T-cell (primary cell): ENCODE measurements at places on chromosomes 7 and 10.

DNA sequence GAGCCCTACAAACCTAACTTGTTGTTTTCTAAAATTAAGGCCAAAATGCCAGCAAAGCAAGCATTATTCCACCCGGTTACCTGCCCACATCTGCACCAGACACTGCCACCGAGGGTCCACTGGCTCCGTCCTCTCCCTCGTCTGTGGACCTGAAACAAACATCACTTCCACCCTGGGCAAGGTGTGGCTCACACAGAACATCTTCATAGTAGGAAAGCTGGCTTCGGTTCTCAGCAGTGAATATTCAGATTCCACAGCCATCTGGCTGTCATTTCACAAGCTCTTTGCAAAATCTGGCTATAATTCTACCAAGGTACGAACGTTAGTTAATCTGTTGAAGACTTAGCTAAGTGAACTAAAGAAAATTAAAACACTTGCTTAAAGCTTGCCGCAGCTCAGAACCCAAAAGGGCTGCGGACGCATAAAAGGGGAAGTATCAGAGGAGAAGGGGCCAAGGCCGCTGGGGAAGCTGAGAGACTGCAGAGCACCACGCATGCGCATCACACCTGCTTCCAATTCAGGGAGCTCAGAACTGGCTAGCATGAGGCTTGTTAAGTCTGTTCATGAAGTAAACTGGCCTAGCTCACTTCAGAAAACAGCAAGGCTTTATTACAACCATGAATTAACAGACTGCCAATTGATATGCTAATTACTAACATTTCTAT lies 46.1 kb downstream of the PTPRN2 start:
- no peak for DNase-seq

- no peak for DNase-seq
Observed at GRCh38 chr10:113689057-113689456, 9.3 kb downstream of the CASP7 start.

GRCh38 chr10:88886557-88886956 lies 6.5 kb downstream of the STAMBPL1 start:
- no peak for DNase-seq

GRCh38 chr10:26468700-26469099 lies 30.6 kb downstream of the APBB1IP start:
- peak; percentile 47 for DNase-seq

DNA sequence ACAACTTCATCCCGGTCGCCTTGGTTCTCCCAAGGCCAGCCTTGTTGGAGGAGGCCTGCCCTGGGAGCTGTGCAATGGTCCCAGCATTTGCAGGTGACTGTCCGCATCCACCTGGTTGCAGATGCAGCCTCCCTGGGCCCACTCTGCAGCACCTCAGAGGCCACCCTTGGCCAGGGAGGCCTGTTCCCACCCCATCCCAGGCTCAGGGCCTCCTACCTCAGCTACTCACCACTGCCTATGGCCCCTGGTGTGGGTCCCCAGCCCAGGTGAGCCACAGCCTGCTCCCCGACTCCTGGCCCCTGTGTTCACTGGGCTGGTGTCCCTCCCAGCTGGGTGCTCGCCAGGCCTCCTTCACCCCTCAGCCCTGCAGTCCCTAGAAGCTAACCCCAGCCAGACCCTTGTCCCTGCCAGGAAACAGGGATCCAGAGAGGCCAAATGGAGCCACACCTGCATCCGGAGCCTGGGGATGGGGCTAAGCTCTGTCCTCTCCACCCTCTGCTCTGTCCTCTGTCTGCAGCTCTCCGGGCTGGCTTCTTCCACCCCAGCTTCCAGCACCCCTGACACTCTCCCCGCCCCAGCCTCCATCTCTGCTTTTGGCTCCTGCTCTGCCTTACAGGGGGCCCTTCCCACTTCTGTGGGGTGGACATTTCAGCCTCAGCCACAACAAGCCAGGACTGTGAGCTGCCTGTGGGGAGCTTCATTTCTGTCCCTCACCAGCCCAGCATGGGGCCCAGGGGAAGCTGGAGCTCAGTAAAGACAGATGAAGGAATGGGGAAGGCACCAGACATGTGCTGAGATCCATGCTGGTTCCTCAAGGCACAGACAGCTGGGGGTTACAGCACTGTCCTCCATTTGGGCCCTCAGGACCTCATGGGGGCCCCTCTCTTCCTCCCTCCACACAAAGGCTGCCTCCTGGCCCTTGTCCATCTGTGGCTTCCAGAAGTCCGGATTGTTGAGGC lies 35.6 kb upstream of the ANTXRL start:
- DNase-seq, result no peak

DNA sequence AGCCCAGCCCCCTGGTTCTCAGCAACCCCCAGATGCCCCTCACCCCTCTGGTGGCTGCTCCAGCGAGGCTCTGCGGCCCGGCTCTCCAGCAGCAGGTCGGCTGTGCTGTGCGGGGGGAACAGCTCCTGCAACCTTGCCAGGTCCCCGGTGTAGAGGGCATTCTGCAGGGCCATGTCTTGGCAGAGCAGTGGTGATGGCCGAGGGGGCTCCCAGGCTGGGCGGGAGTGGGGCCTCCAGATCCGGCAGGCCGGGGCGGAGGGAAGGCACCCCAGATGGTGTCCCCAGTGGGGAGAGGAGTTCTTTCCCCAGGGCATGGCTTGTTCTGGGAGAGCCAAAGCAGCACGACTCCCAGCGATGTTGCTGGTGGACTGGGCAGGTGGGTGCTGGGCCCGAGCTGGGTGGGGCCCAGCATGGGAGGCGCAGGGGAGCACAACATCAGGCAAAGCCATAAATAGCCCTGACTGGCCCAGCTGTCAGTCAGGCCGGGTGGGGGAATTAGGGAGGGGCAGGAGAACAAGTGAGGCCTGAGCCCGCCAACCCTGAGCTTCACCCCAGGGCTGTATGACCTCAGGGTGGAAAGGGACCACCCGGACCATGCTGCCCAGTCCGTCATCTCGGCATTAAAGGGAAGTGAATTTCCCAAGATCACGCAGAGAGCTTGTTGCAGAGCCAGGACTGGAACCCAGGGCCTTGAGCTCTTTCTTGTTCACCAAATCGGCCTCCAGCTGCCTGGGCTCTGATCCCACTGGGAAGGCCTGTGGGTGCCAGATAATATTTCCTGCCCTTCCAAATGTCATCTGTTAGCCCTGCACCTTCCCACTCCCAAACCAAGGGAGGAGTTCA lies 580 bp upstream of the ASB10 start:
- no peak for DNase-seq

- DNase-seq, result no peak
Observed at GRCh38 chr7:77565917-77566316, 28.8 kb downstream of the PTPN12 start.

DNA sequence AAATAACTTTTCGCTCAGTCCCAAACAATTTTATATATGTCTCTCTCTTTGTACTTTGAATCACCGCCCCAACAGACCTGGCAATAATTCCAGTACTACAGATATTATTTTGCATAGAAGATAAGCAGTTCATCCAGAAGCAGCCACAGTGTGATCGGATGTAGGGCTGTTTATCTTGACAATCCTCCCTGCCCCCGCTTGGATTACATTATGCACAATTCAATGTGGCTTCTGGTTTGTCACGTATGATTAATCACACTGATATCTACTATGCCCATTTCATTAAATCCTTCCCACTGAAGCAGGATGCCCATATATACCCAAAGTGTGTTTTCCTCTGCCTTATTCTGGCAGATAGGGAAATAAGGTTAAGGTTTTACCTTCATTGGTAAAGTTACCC lies 115.2 kb downstream of the PDE1C start:
- no peak for DNase-seq

DNA sequence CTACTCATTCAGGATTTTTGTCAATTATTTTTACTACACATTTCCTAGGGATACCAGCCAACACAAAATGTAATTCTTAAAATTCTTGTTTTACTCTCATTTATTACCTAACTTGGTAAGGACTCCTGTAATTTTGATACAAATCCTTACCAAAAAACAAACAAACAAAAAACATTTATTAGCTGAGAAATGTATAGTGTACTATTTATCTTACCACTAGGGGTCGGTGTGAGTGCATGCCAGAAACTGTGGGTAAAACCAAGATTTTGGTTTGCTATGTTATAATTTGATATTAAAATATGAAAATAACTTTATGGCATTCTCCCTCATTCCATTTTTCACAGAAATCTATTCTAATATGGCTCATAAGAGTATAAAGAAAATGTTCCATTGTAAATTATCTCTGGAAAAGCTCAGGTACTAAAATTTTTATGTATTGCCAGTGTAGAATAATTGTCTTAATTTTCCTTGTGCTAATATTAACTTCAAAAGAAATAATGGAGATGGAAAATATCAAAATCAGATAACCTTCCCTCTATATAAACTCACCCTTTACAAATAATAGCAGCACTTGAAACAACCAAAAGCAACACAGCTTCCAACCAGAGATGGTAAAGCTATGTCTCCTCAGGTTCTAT lies 290.8 kb upstream of the PCDH15 start:
- no peak for DNase-seq

- DNase-seq, result no peak
Observed at GRCh38 chr7:43476896-43477295, 106.0 kb upstream of the STK17A start.

GRCh38 chr10:99926925-99927720 lies 82.6 kb downstream of the DNMBP start:
- DNase-seq, result no peak

DNA sequence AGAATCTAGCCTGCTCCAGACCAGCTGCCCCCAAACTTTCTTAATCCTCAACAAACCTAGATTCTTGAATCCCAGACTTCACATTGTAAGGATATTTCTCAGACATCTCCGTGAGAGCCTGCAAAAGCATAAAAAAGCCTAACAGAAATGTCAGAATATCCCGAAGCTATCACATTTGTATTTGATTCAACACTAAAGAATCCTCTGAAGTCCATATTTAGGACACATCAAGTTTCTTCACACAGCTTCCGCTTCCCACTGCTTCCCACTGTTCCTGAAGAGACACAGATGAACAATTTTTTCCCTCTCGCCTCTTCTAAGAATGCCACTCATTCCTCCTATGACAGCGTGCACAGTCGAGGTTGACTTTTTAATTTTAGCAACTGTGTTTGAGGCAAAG lies 396.2 kb upstream of the IGFBP3 start:
- no peak for DNase-seq

DNA sequence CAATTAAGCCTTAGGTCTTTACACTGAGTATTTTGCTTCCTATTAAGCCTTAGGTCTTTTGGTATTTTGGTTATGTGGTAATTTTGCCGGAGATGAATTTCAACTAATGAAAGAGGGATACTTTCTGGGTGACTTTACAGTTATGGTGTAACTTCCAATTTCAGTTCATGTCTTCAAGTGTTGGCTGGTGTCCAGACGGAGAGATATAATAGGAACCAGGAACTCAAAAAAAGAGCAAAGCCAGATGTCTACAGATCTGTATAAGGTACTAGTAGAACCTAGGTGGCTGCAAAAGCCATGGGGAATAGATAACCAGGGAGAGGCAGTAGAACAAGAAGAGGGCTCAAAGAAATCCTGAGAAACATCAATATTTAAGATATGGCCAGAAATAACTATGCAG lies 12.3 kb downstream of the ERCC6 start:
- no peak for DNase-seq

DNA sequence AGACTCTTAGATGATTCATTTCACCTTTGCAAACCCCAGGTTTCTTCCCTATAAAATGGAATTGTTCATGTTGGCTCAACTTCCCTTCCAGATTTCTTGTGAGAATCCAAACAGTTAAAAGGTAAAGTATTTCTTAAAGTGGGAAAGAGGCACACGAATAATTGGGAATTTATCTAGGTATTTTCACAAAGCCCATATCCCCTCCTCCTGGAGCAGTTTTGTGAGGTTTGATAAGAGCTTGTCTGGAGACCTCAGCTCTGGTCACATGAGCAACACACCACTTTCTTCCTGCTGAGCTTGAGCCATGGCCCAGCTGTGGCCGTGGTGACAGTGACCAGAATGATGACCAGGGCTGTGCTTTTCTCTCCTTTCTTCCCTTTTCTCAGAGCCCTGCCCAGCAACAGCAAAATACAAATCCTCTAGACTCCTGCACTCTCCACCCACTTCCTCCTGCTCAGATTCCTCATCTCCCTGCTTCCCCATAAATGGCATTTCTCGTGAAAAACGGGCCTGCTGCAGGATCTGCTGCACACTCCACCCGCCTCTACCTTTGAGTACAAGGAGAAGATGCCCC lies 87.7 kb downstream of the PIK3CG start:
- no peak for DNase-seq

DNA sequence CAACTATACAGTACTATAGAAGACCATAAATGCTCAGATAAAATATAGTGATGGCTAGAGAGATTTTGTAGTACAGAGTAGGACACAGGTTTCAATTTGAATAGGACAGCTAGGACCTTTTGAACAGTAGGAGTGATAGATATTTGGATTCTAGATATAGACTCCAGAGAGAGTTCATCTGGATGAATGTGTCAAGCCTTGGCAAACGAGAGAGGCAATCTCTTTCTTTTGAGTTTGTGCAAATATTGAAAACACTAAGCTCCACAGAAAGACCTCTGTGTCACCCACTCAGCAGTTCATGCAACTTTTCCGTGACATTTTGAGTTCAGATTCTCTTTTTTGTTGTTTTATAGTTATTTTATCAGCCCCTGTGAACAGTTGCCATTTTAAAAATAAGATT lies 834.3 kb upstream of the COBL start:
- DNase-seq, result no peak

DNA sequence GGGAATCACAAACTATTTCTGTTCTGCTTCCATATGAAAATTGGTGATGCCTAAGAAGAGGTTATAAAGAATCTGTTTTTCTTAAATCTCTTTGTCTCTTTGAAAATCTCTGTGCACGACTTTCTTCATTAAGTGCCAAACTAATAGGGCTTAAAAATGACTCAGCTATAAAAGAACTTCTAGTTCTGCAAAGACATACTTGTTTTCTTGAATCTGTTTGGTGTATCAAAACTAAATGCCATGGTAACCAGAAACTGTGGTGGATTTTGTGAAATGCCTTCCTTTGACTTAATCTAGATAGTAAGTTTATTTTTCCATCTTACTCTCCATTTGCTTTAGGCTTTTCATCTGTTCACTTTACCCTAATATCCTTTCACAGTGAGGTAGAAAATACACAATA lies 417.8 kb downstream of the PARD3 start:
- DNase-seq, result no peak

- DNase-seq, result no peak
Observed at GRCh38 chr7:4796453-4796852, 21.0 kb downstream of the AP5Z1 start.

- no peak for DNase-seq
Observed at GRCh38 chr10:4748491-4749270, 77.3 kb upstream of the AKR1E2 start.

GRCh38 chr10:83108565-83109333 lies 1030.6 kb upstream of the GHITM start:
- no peak for DNase-seq

- DNase-seq, result no peak
Observed at GRCh38 chr10:8731121-8732095, 676.9 kb downstream of the GATA3 start.
